ENCODE measurements at places on chromosomes 7 and 10. TPM values are rescaled to one million over a fixed set of nuclear protein-coding genes. Genes with fewer than 3 reads are reported as not detected.

Gene WIPF3
- total RNA-seq: not detected

DNA sequence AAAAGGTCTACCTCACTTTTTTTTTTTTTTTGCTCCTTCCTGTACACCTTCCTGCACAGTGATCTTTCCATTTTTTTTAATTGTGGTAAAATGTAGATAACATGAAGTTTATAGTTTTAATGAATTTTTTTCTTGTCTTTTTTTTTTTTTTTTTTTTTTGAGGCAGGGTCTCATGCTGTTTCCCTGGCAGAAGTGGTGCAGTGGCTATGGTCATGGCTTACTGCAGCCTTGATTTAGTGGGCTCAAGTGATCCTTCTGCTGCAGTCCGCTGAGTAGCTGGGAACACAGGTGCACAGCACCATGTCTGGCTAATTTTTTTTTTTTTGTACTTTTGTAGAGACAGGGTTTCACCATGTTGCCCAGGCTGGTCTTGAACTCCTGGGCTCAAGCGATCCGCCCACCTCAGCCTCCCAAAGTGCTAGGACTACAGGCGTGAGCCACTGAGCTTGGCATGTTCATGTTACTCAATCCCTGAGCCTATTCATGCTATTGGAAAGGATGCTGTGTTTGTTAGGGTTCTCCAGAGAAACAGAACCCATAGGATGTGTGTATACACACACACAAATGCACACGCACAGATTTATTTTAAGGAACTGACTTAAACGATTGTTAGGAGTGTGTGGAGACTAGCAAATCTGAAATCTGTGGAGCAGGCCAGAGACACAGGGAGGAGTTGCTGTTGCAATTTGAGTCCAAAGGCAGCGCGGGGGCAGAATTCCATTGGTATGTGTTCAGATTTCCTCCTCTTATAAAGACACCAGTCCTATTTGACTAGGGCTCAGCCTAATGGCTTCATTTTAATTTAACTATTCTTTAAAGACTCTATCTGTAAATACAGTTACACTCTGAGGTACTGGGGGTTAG is 29.1 kb downstream of the GALNT11 start:
- no peak for DNase-seq

GRCh38 chr7:112790586-112791003 is 402 bp upstream of the TMEM168 start:
- DNase-seq: no peak

GRCh38 chr7:36661135-36661840 is 63.0 kb downstream of the AOAH start:
- peak; percentile 32 for DNase-seq

Gene CALHM1
- not detected for total RNA-seq

Gene GIMAP1
- total RNA-seq: 8.7 TPM

DNA sequence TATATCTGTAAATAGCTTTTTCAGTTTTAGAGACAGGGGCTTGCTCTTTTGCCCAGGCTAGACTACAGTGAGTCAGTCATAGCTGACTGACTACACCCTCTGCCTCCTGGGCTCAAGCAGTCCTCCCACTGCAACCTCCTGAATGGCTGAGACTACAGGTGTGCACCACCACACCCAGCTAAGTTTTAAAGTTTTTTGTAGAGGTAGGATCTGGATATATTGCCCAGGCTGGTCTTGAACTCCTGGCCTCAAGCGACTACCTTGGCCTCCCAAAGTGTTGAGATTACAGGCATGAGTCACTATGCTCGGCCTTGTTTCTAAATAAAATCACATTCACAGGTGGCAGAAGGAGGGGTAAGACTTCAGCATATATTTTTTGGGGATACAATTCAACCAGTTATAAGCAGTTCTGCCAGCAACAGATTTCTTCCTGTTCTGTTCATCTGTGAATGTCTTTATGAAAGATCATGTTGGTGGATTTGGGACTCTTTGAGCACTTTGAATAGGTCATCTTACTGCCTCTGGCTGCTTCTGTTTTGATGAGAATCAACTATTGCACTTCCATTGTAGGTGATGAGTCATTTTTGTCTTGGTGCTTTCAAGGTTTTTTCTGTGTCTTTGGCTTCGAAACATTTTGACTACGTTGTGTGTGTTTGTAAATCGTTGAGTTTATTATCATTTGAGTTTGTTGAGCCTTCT is 15.7 kb downstream of the RBM33 start:
- no peak for DNase-seq

DNA sequence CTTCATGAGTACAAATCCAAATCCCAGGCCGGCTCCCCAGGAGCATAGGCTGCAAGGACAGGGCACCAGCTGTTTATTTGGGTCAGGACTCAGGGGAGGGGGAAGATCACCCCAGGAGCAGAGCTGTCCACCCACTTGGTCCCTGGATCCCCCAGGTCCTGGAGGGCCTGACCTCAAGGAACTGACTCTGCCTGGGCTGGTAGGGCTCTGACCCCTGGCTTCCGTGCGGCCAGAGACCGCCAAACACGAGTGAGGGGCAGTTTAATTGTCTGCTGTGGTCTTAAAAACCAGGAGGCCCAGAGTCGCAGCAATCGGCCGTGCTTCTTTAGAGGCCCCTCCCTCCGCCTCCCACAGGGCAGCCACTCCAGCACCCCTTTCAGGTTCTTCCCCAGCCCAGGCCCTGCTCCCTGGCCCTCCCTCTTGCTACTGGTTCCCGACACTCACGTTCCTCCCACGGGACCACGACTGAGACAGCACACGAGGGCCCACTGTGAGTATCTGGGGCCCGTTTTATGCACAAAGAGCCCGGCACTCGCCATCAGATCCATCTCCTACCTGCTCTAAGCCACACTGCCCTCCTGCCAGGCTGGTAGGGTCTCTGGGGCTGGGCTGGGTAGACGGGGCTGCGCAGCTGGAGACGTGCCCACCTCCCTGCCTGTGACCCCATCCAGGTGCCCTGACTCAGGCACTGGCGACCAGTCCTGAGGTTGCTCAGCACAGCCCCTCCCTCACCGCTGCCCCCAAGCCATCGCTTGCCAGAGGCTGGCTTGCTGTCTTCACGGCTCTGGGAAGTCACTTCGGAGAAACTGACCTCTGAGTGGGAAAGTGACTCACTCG is 30.0 kb upstream of the CFAP46 start:
- DNase-seq: no peak

Gene METTL27
- total RNA-seq: not detected

- DNase-seq: no peak
Observed at GRCh38 chr7:131170440-131171271, 157.0 kb upstream of the MKLN1 start.

- no peak for DNase-seq
Observed at GRCh38 chr10:14476641-14477407, 146.1 kb upstream of the FRMD4A start.

Gene TEX36
- total RNA-seq: not detected

Gene EPO
- not detected for total RNA-seq

DNA sequence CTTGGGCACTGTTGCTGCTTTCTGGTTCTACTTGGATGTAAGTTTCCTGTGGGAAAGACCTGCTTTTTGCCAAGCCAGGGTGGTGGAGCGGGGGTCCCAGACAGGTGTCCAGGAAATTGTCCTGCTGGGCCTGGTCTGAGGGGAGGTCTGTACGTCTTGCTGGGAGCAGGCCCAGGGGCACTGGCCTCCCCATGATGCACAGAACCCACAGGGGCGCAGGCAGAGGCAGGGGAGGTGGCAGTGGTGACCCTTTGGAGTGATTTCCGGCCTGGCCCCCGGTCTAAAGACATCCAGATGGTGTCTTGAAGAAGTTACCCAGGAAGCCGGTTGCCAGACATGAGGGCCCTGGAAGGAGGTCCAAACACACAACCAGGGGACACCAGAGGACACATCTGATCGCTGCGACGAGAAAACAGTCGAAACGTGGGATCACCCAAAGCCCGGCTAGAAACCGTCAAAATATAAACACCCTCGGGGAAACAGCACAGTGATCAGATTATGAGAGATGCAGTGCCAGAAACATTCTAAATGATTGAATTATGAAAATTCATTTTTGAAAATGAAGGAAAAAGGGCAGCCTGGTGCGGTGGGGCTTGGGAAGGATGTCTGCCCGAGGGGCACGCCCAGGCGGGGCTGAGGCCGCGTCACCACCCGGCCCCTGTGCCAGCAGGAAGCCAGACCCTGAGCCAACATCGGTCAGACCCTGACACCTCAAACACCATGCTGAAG is 59.6 kb downstream of the TMEM270 start:
- DNase-seq: no peak

DNA sequence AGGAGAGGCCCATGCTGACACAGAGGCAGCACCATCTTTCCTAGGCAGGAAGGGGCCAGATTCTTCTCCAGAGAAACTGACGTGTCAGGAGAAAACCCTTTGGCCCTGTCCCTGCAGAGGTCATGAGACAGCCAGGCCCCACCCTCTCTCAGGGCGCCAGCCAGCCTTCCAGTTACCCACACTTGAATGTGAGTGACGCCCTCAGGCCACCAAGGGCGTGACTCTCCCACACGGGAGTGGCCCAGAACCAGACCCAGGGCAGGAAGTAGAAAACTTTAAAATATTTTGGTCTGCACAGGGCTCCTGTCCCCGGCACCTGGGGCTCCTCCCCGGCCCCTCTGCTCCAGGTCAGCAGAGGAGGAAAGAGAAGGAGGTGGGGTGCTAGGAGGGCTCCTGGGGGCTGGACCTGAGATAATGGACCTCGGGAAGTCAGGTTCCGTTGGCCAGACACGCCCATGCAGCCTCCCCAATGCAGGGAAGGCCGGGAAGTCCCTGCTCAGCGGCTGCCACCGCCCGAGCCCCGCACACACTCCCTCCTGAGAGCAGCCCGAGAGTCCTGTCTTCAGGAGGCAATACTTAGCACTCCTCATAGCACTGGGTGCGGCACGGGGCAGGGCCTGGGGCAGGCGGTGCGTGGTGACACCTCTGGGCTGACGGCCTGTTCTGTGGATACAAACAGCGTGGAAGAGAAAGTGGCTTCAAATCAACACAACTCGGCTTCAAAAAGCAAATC is 67.0 kb upstream of the CFAP46 start:
- DNase-seq: no peak

DNA sequence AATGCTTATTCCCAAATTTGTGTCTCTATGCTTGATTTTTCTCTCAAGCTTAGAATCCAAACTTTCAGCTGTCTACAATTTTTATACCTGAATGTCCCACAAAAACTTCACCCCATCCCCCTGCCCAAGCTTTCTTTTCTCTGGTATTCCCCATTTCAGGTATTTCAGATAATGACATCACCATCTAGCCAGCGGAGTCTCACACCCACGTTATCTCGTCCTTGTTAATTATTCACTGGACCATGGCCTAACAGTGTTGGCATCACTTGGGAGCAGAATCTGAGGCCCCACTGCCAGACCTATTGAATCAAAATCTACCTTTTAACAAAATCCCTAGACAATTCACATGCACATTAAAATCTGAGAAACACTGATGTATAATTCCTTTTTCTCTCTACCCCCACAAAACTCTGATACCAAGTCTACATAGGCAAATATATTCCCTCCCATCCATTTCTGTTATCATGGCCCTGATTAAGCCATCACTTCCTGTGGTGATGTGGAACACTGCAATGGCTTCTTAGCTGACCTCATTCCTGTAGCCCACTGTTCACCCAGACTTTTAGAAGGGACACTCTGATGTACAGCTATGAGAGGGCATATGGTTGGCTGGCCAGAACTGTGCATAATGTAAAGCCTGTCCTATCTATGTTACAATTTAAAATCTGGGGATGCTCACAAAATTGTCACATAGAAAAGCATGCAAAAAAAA is 31.4 kb downstream of the ZNF438 start:
- DNase-seq: no peak

GRCh38 chr10:113630929-113631533 is 32.8 kb downstream of the NRAP start:
- DNase-seq: no peak

GRCh38 chr10:28806951-28807759 is 129.8 kb downstream of the BAMBI start:
- no peak for DNase-seq

DNA sequence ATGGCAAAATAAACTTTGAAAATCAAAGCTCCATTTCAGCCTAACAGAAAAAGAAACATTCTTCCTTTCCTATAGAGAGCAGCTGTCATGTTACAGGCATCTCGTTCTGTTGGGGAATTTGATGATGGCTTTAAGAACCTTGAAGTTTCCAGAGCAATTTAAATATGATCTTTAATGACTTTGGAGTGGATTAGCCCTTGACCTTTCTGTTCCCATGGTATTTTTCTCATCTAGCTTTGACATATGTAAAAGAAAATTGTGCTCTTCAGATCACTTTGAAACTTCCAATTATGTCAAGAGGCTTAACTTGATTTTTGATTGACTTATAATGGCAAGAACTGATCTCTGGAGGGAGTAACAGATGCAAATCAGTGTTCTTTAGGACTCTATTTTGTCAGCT is 157.6 kb upstream of the SEMA3E start:
- DNase-seq: no peak

Gene ETV1
- 0.56 TPM for total RNA-seq

- no peak for DNase-seq
Observed at GRCh38 chr7:128000854-128001265, 30.4 kb downstream of the LRRC4 start.

- DNase-seq: no peak
Observed at GRCh38 chr7:115748123-115748738, 282.3 kb downstream of the TFEC start.

Gene PIP
- not detected for total RNA-seq

Measured in activated CD8-positive, alpha-beta T cell treated with anti-CD3 and anti-CD28 coated beads for 36 hours (primary cell).